ENCODE measurements at places on chromosomes 12 and 14. TPM values are rescaled to one million over a fixed set of nuclear protein-coding genes. Genes with fewer than 3 reads are reported as not detected.

RERG gene
- 5.2 TPM for total RNA-seq

MYF6 gene
- total RNA-seq: not detected

CLEC6A gene
- total RNA-seq: not detected

BCL2L14 gene
- 52.7 TPM for total RNA-seq

LRRIQ1 gene
- total RNA-seq: not detected

KRT72 gene
- not detected for total RNA-seq

FIGNL2 gene
- 0.34 TPM for total RNA-seq

IFT43 gene
- total RNA-seq: 64.0 TPM

CCDC184 gene
- total RNA-seq: 0.41 TPM

INSM2 gene
- total RNA-seq: not detected

TEX52 gene
- total RNA-seq: not detected

GPR84 gene
- not detected for total RNA-seq

ESPL1 gene
- total RNA-seq: 13.1 TPM

CD163 gene
- 168 TPM for total RNA-seq
